ENCODE measurements at places on chromosomes 2 and 18. TPM values are rescaled to one million over a fixed set of nuclear protein-coding genes. Genes with fewer than 3 reads are reported as not detected.

DNA sequence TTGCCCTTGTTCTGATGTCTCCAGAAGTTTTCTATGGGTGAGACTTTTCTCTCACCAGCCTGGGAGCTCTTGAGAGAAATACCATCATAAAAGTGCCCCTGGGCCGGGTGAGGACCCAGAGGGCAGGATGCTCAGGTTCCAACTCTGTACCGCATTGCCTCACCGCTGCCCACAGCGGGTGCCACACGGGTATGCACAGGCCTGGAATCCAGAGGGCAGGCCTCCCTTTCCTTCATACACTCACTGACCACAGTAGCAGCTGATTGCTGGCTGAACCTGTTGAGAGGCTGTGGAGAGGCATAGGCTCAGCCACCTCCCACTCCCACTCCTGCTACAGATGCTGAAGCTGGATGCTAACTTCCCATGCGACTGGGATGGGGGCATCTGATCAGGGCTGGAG lies 293.8 kb downstream of the CYP26B1 start:
- H3K27ac ChIP-seq = no peak overlapping the region
- no peak for DNase-seq
- H3K36me3 ChIP-seq = no peaks in the 10 kb centered on the region
- H3K4me3 ChIP-seq = no peak overlapping the region

DNA sequence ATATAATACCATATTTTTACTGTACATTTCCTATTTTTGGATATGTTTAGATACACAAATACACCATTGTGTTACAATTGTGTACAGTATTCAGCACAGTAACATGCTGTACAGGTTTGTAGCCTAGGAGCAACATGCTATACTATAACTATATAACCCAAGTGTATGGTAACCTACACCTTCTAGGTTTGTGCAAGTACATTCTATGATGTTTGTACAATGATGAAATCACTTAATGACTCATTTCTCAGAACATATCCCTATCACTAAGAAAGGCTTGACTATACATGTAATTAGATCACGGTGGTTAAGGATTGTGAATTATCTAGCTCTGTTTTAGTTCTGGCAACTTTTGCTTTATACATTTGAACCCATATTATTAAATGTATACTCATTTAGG lies 31.3 kb downstream of the NPHP1 start:
- DNase-seq = no peak
- H3K4me3 ChIP-seq = no peak overlapping the region
- H3K4me1 ChIP-seq = no peaks in the 10 kb centered on the region
- no peaks in the 10 kb centered on the region for H3K36me3 ChIP-seq
- H3K27ac ChIP-seq = no peak overlapping the region
- H3K27me3 ChIP-seq = no peaks in the 10 kb centered on the region

DNA sequence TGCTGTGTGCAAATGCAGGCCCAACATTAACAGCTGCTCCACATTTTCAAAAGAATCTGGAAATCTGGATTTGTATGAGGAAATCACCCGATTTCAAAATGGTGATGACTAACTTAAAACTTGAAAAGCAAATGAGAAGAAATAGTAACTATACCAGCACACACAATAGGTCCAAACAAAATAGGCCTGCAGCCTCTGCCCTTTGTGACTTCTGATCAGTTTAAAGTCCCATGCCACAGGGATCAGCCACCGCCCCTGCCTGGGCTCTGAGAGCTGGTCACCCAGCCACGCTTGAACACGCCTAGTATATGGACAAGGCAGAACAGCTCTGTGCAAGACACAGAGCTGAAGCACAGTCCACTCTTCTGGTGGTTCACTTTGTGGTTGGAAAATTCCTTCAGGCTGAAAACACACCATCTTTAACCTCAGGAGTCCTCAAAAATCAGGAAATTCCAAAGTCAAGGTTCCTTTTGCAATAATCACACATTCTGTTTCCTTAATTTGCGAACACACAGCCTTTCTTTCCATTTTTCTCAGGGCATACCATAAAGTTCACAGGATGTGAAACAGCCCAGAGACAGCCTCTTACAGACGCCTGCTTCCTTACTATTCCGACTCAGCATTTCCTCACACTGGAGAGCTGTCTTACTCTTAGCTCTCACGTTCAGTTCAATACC lies 150.1 kb upstream of the RIOK3 start:
- no peaks in the 10 kb centered on the region for H3K36me3 ChIP-seq
- H3K27me3 ChIP-seq = no peaks in the 10 kb centered on the region
- peaks cover 9% of the 10 kb centered on the region for H3K4me1 ChIP-seq
- no peak overlapping the region for H3K27ac ChIP-seq
- H3K4me3 ChIP-seq = no peak overlapping the region
- DNase-seq = no peak

DNA sequence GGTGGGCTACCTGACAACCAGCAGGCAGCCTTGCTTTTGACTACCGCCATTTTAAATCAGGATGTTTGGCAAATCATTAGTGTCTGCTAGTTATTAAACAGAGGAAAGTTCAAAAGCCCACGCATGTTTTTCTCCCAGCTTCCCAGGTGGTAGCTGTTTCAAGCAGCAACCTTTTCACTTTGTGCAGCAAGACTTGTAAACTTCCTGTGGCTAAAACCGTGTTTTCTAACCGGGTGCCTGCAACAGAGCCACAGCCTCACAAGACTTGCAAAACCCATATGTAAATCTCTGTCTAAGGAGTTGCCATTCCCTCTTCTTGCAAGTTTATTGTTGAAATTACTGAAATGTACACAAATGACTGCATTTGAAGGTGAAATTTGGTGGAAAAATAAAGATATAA lies 633.1 kb downstream of the BCL11A start:
- no peak overlapping the region for H3K27ac ChIP-seq
- H3K4me3 ChIP-seq = no peak overlapping the region

Gene MRO
- not detected for total RNA-seq

Gene LBH
- total RNA-seq = 135 TPM

All from CD4-positive, alpha-beta T cell (primary cell).